ENCODE measurements at places on chromosomes 3 and 15.
A peak's percentile ranks its signal among the peaks of the same experiment; 100 is the strongest.

DNA sequence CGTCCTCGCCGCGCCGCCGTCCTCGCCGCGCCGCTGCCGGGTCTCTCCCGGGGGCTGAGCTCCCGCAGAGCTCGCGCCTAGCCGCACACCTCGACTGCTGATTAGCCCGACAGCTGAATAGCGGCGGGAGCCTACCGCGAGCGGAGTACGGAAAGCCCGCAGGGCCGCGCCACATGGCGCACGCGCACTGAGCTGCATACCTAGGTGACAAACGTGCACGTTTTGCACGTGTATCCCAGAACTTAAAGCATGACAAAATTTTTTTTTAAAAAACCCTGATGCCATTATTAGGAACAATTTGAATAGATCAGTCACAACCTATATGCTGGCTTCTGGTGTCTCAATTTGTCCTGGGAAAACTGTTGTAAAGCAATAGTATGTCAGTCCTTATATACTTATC is at the start of gene GOLGA8A:
GOLGA8A (minus strand) TSS at position 122 of the 400 bp plus-strand sequence. CDS start 48,117 bp downstream, outside the sequence.
- DNase-seq, result peak; percentile 89

DNA sequence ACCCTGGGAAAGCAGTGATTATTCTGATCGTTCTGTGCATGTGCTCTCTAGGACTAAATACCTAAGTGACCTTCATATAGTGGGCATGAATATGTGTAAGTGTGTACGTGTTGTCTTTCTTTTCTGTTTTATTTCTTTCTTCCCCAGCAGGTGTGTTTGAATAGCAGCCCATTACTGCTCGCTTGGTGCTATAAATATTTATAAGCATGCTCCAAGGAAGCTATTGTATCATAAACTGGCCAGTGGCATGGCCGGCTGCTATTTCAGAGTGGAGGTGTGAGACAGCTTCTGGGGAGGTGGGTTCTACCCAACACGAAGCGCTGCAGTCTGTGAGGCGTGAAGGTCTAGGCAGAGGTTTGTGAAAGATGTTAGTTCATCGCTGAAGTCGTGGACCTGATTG is 641.8 kb downstream of the NTRK3 start:
- no peak for DNase-seq

GRCh38 chr3:141632779-141633374 is 105.2 kb upstream of the RNF7 start:
- no peak for DNase-seq

DNA sequence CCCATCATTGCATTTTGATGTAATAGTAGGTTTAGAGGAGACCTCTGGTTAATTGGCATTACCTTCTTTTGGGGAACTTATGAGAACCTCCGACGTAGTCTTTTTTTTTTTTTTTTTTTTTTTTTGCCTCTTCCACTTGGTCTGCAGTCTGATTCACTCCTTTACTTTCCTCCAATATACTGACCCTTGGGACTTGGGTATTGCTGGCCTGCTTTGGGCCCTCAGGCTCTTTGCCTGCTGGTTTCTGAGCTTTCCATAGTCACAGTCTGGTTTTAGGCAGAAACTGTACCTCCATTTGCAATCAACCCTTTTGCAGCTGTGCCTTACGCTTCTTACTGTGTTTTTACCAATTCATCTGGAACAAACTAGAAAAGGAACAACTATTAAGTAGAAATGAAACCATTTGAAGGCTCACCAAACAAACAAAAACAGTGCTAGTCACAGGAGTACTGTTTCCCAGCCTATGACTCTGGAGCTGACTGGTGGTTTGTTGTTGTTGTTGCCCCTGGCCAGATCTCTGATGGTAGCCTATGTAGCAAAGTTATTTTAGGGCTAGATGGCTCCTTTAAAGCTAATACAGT is 272.8 kb downstream of the BBX start:
- DNase-seq, result no peak

DNA sequence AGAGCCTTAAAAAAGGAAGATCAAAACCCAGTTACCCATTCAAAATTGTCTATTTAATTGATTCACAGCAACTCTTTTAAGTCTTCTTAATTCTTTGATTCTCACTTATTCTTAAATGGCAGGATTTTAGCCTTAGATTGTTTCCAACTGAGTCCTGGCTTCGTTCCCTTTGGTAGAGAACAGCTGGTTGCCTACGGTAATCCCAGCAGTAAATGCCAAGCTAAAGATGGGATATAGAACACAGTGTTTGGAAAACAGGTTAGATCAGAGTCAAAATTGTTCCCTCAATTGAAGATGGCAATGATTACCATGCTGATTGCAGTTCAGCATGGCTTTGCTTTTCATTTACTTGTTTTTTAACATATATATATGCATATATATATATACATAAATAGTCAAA is 300.9 kb downstream of the PYDC2 start:
- DNase-seq, result no peak

DNA sequence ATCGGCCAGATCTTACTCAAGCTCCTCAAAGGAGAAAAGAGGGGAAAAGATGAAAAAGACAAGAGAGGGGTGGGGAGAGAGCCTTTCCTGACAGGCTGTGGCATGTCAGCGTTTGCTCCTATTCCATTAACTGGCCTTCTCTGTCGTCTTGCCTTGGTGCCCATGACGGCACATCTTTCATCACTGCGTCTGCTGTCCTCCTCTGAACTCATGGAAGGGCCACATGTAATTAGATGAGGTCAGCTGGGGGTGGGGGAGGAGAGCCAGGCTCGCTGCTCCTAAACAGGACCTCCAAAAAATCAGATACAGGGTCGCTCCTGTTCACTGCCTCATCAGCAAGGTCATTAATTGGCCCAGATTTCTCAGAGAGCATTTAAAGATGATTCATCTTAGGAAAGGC is 49.7 kb downstream of the LRTM1 start:
- DNase-seq, result no peak

DNA sequence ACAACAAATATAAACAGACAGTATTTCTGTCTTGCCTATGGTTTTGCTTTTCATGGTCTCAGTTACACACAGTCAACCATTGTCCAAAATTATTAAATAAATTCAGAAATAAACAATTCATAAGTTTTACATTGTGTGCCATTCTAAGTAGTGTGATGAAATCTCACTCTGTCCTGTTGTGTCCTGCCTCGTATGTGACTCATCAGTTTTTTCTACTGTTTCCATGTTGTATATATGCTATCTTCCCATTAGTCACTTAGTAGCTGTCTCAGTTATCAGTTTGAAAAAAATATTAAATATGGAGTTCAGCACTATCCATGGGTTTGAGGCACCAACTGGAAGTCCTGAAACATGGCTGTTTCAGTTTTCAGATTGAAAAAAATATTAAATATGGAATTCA is 282.4 kb upstream of the GRM7 start:
- no peak for DNase-seq

GRCh38 chr3:46693038-46693891 is at the start of gene ALS2CL:
TSS of gene ALS2CL (minus strand) at chr3:46693679. CDS start at chr3:46689440, 4,239 bp downstream.
- peak; percentile 69 for DNase-seq

- no peak for DNase-seq
These were observed 118.3 kb upstream of the FOXB1 start for GRCh38 chr15:59885832-59886231.

DNA sequence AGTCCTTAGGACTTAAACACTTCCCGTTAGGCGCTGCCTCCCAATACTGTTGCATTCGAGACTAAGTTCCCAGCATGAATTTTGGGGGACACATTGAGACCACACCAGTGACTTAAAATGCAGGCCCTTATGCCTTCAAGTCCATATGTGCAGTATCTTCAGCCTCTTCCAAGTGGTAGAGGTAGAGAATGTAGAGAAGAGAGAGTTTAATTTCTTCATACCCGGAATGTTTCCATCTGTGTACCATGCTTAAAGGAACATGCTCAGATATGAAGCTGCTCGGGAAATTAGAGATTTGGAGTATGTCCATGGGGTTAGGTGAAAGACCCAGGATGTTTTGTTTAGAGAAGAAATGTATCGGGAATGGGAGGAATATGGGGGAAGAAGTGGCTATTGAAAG is 12.6 kb downstream of the DUT start:
- no peak for DNase-seq
